ENCODE measurements at places on chromosomes 5 and 9. TPM values are rescaled to one million over a fixed set of nuclear protein-coding genes. Genes with fewer than 3 reads are reported as not detected.

KIAA1191 gene
- 75.2 TPM for total RNA-seq

NRARP gene
- total RNA-seq: 3.6 TPM

AGGF1 gene
- 12.9 TPM for total RNA-seq

AK8 gene
- 0.92 TPM for total RNA-seq

COL27A1 gene
- total RNA-seq: 7.8 TPM

NSUN2 gene
- 86.1 TPM for total RNA-seq

HTR4 gene
- not detected for total RNA-seq

SLF1 gene
- total RNA-seq: 9.3 TPM

GAPT gene
- total RNA-seq: not detected

GABRA6 gene
- not detected for total RNA-seq

TIGD6 gene
- 6.1 TPM for total RNA-seq

RLN2 gene
- total RNA-seq: 0.28 TPM

BAAT gene
- 0.31 TPM for total RNA-seq

NR4A3 gene
- 1.5 TPM for total RNA-seq

NEUROG1 gene
- total RNA-seq: not detected

MZB1 gene
- total RNA-seq: not detected

ACSL6 gene
- total RNA-seq: 0.10 TPM

OR1Q1 gene
- not detected for total RNA-seq

Data from A549 treated with AZD2906 at 1 μM for 4 hours (cell line).